CD4-positive, alpha-beta memory T cell (primary cell): ENCODE measurements at places on chromosomes 4 and X.
A peak's percentile ranks its signal among the peaks of the same experiment; 100 is the strongest.

DNA sequence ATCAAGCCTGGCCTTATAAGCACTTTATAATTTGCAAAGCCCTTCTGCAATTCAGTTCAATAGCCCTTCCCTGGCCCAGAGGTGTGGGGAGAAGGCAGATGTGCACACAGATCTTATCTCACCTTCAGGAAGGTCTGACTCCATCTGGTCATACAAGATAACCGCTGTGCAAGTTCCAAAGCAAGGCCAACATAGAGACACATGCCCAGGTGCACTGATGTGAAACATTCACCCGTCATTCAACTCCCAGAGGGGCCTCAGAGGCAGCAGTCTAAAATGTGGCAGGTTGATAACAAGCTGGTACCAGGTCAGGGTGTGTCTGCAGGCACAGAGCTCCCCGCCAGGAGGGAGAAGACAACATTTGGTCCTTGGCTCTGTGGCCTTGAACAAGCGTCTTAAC, 10.9 kb upstream of the WFS1 start:
- DNase-seq = no peak

DNA sequence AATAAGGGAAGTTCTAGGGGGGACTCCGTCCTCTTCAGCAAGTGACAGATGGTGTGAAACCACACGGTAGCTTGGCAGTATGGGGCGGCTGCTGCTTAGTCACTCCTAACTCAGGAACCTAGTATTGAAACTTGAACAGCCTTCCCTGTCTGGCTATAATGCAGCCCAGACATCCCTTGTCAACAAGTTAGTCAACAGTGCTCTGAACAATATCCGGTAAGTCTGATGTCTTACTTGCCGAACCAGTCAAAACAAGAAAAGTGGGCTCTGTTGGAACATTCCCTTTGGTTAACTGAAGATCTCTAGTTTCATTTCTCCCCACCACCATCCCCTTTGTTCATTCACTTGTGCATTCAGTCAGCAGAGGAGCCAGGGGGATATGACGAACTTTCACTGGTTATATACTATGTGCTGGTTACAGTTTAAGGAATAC, 18.7 kb upstream of the CXCL13 start:
- DNase-seq = peak; percentile 12

DNA sequence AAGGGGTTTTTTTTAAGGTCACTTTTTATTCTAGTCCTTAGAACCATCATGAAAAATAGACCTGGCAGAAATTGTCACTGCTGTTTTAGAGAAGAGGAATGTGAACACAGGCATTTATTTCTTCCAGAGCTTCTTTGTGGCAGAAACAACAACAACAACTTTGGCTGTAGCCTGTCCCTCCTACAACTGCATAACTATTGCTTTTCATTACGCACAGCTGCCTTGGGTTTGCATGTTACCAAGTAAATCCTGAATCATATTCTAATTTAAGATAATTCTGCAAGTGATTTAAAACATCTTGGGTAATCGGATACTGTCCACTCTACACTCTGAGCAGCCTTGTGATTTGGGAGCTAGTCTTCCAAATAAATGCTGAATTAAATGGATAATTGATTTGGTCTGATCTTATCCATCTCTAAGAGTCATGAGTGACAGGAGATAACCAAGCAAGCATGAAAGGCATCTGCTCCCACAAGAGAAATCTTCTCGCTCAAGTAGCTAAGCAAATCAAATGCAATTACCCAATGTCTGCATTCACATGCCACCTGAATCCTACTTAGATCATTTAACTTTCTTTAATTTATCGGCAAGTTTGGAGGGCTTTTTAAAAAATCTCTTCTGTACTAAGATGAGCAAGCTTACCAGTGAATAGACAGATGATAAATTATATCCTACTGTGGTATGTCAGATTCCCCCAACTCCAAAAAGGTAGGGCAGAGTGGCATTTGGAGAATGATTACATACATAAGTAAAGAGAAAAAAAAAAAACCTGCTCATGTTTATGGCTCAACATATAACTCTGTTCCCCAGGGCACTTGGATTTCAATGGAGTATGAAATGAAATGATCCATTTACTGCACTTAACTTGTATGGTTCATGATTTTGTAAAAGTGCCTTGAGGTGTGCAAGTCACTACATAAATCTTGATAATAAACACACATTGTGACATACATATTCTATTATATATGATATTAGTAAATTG, 73.6 kb downstream of the EGF start:
- no peak for DNase-seq

GRCh38 chrX:9610771-9611392, 146.0 kb downstream of the TBL1X start:
- no peak for DNase-seq

DNA sequence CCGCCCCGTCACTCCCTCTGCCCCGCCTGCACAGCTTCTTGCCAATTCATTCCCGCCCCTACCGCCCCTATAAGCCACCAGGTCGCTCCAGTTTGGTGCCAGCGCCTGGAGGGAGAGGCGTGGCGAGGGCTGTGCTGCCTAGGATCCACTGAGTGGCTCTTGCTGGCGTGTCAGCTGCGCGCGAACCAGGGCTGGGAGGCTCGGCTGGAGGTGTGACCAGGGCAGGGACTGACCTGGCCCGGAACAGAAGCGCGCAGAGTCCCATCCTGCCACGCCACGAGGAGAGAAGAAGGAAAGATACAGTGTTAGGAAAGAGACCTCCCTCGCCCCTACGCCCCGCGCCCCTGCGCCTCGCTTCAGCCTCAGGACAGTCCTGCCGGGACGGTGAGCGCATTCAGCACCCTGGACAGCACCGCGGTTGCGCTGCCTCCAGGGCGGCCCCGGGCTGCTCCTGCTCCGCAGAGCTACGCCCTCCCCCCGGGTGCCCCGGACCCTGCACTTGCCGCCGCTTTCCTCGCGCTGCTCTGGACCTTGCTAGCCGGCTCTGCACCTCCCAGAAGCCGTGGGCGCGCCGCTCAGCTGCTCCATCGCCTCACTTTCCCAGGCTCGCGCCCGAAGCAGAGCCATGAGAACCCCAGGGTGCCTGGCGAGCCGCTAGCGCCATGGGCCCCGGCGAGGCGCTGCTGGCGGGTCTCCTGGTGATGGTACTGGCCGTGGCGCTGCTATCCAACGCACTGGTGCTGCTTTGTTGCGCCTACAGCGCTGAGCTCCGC, at the start of gene GPR78:
TSS of gene GPR78 (plus strand) at position 72 of the 773 bp plus-strand sequence. CDS start at position 663, 591 bp downstream.
- DNase-seq = peak; percentile 16

- DNase-seq = no peak
These were observed 41.7 kb upstream of the DDX60 start for GRCh38 chr4:168360271-168360670.

GRCh38 chr4:39658756-39659155, 20.1 kb upstream of the SMIM14 start:
- no peak for DNase-seq

DNA sequence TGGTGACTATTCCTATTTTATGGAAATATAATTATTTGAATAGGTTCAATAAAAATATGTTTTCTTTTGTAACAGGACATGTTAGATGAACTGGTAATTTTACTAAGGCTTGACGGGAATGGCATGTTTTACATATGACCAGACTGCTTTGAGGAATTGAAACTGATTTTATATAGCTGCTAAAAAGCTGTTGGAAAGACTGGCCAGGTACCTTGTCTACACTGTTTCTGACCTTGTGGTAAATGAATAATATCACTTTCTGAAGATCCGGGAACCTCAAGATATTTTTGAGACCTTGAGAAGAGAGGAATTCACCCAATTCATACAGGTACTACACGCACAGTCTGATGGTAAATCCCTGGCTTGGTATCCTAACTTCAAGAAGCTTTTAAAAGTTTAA, 42.1 kb upstream of the USP46 start:
- no peak for DNase-seq

DNA sequence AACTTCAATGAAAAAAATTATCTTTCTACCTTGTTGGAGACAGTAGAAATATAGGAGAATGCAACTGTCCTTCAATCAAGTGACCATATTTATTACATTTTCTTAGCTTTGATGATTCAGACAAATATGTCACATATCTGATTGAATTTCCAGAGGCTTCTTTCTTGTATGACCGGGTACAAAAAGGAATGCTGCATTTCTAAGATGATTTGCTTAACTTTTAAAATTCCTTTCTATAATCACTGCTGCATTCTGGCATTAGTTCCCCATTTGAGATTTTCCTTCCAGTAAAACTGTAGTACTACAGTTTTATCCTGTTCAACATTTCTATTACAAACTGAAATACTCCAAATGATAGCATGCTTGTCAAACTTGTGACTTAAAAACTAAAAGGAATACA, 5.2 kb downstream of the MFSD8 start:
- DNase-seq = no peak

- DNase-seq = no peak
These were observed 7.4 kb downstream of the ARHGAP10 start for GRCh38 chr4:147739239-147739823.

- no peak for DNase-seq
These were observed 583 bp downstream of the RASL11B start for GRCh38 chr4:52862639-52863161.

- DNase-seq = no peak
These were observed 26.9 kb upstream of the CT47C1 start for GRCh38 chrX:119045884-119046283.

- DNase-seq = no peak
These were observed 137.1 kb downstream of the DDX53 start for GRCh38 chrX:23136816-23137215.
